ENCODE measurements at places on chromosomes 5 and 9.

- no peak for DNase-seq
Observed at GRCh38 chr9:27714388-27714787, 141.1 kb upstream of the C9orf72 start.

DNA sequence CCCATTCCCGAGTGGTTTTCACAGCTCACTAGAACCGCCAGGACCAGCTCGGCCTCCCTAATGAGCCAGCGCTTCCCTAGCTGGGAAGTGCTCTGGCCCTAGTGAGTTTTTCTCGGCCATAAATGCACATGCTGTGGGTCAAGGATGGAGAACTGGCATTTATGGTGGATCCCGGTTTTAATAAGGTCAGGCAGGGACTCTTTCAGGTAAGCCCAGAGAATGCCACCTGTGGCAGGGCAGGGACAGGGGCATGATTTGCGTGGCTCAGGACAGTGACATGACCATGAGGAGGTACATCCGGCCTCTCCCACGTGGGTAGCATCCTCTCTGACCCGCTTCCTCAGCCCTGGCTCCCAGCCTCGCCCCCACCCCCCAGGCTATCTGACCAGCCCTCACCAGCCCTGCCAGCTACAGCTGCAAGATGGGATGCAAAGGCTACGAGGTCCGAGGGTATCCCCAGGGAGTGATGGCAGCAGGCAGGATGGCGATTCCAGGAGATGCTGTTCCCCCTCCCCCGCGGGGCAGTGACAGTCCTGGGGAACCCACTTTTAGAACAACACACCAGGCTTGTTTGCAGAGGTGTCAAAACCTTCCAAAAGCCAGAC lies 60.3 kb upstream of the ADAMTS2 start:
- no peak for DNase-seq

GRCh38 chr5:96823900-96824380 lies 16.2 kb upstream of the ERAP1 start:
- no peak for DNase-seq

DNA sequence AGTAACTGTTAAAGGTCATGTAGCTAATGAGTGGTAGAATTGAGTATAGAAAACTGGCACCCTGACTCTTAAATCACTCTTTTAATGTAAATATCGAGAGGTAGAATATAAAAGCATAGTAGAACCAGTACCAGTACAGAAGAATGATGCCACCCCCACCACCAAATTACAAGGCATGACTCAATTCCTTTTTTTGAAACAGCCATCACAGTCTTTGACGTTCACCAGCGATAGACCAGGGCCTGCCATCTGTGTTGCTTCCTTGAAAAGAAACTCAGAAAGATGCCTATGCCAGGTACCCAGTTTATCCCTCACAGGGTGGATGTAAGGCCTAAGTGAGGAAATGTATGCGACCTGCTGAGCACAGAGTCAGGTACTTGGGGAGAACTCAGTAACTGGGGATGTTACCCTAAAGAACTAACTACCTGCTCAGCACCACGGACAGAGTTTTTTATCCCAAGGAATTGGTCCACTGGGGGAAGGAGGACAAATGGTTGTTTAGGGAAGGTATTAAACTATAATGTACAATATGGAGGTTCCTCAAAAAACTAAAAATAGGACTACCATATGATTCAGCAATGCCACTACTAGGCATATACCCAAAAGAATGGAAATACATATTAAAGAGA lies 116.5 kb downstream of the BRINP1 start:
- no peak for DNase-seq

DNA sequence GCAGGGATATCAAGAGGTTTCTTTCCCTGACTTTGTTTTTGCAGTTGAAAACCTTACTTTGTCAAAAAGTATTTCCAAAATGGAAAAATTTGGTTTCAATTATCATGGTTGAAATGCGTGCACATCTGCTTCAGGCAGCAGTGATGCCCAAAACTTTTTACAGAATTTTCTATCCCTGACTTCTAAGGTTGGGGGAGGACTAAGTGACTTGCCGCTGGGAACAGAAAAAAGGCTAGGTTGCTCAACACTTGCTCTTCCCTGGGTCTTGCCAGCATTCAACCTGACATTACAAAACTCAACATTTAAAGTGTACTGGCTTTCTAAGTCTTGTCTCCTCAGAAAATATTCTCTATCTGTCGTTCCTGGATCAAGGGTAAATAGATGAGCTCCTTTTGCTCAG lies 4.7 kb downstream of the KLHL3 start:
- DNase-seq, result no peak

DNA sequence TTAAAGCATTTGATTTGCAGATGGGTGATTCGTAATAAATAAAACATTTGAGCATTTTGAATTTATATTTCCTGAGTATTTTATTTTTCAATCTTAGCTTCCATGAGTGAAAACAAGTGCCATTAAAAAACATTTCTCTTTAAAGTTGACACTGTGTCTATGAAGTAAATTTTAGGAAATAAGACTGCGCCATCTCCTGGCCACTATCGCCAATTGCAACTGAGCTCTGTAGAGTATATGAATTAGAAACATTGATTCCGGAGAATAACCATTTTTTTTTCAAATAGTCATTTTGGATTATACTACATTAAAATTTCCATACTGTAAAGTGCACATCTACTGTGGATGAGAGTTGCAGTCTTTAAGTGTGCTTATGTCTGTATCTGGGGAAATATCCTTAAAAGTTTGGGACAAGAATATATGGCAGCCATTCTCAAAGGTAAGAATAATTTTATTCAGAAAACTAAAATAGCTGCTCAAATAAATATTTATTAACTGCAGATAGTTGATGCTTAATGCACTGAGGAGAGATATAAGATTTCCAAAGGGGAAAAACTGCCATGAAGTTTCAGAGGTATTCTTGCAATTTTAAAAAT lies 5.9 kb downstream of the DMRTA1 start:
- DNase-seq, result no peak

DNA sequence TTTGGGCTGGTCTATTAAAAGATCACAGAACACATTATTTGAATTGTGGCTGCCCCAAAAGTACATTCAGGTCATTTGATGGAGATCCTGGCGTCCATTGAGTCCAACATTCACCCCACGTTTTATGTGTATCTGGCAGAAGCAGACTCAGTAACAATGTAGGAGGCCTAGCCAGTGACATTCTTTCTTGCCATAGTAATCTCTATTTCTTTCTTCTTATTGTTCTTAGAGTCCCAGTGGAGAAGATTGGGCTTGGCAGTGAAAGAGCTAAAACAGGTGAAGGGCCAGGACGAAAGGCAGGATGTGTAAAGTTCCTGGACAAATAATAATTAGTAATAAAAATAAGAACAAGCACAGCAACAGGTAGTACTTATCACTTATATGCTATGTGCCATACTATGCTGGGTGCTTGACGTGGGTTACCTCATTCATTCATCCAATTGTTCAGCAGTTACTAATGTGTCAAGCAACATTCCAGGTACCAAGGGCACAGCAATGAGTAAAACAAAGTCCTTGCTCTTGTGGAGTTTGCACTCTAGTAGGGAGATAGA lies 12.6 kb upstream of the ANKH start:
- DNase-seq, result no peak

DNA sequence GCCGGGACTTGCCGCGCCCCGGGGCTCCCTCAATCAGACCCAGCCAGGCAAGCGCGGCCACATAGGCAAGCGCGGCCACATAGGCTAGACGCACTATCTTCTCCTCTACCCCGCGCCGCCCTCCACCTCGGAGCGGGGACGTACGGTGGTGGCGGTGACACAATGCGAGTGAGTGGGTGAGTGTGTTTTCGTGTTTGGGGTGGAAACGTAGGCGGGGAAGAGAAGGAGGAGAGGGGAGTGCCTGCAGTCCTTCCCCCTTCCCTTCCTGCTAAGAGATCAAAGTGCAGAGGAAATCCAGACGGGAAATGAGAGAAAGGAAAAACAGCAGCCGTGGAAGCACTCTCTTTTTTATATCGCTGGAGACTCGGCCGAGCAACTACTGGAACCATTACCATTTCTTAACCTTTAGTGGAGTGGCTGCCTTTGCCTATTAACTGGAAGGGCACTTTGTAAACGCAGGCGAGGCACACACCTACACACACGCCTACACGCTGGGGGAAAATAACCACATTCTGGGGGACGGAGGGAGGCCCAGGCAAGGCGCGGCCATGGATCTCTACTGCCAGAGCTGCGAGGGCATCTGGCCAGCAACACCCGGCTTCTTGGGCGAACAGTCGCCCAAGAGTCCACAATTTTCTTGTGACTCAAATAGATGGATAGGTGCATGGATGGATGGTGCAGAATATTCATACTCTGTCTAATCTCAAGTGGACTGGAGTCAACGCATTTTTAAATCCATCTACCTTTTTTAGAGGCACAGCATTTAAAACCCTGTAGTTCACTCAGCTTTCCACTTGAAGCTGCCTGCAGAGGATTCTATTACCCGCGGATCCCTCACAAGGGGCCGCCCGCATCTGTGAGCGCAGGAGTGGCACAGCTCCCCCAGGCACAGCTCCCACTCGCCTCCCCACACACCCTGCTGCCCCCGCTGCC lies 2.1 kb downstream of the EDIL3 start:
- DNase-seq, result no peak

DNA sequence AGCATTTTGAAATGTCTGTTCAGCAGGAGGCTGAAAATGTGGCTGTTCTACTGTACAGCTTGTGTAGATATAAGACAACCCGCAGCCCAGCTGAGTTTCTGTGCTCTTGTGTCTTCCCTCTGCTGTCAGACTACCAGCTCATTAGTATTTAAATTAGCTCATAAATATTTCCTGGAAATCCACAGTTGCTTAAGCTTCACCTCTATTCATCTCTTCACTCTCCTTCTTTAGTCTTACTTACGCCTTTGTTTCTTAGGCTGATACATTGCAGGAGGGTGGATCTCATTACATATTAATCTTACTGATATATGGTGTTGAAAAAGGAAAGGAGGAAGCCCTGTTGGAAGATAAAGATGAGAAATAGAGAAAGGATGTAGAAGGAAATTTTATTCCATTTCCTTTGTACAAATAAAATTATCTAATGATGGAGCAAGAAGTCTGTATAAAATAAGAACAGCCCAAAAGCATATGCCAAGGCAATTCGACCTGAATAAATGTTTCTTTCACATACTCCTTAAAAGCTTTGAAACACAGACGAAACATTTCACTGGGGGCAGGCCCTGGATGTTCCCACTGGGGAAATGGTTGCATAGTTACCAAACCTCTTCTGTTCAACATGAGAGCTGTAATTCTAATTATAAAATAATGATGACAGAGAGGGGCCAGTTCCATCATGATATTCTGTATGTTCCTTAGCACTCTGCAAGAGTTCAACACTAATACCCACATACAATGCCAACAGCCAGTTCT lies 111.8 kb upstream of the APC start:
- DNase-seq, result no peak

DNA sequence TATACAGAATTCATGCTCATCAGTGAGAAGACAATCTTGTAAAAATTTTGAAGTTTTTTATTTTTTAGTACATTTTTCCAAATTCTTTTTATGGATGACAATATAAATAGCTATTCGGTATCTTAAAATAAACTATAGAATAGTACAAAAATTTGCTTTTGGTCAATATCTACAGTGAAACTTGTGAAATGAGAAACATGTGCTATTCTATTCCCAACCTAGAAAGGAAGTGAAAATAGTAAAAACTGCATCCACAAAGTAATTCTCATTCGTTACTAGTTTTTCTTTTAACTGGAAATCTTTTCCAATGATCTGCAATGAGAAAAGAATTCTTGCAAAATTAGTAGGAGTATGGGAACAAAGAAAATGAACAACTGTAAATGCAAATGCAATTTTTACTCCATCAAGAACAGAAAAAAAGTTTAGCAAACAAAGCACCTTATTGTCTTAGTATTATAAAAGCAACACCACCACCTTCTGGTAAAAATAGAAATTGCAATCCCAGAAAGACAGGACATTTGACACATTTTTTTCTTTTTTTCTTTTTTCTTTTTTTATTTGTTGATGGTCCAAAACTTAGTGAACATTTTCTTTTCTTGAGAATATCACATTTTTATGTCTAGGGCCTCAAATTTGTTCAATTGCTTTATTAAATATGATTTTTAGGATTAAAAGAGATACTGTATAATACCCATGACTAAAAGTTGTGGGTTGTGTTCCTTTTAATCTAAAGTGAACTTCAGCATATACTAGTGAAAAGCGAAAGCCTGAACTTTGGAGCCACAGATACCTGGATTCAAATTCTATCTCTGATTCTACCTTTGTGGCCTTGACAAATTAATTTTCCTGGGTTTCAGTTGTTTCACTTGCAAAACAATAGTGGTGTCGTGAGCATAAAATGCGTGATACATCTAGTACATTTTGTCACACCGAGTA lies 72.3 kb downstream of the SLCO4C1 start:
- no peak for DNase-seq

- DNase-seq, result no peak
Observed at GRCh38 chr5:8493176-8493575, 624.2 kb downstream of the MTRR start.
